ENCODE measurements at places on chromosomes 2 and 18.
A peak's percentile ranks its signal among the peaks of the same experiment; 100 is the strongest.

DNA sequence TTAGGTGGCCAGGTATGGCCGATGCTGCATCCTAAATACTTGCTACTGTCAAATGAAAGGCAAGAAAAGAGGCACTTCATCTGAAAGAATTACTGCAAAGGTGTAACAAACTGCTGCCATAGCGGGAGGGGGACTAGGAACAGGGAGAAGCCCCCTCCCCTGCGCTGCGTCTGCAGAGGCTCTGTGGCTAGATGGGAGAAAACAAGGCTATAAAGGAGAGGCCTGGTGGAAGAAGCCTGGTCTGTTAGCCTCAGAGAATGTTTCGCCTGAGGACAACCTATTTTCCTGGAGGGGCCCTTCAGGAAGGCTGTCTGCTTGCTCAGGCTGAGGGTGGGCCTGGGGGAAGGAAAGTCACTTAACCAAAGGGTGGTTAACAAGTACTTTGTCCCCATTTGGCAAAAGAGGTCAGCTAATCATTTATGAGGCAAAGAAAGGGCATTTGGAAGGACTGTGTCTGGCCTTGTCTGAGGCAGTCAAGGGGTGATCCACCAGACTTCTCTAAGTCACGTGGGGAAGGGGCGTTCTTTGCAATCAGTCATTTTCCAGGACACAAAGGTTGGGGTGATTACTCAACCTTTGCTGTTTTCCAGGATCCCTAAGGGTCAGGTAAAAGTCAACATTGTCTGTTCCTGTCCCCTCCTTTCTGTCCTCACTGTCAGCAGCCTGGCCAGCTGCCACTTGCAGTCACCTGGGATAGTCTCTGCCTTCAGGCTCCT lies 103.0 kb upstream of the TMEM200C start:
- peak; percentile 53 for DNase-seq

DNA sequence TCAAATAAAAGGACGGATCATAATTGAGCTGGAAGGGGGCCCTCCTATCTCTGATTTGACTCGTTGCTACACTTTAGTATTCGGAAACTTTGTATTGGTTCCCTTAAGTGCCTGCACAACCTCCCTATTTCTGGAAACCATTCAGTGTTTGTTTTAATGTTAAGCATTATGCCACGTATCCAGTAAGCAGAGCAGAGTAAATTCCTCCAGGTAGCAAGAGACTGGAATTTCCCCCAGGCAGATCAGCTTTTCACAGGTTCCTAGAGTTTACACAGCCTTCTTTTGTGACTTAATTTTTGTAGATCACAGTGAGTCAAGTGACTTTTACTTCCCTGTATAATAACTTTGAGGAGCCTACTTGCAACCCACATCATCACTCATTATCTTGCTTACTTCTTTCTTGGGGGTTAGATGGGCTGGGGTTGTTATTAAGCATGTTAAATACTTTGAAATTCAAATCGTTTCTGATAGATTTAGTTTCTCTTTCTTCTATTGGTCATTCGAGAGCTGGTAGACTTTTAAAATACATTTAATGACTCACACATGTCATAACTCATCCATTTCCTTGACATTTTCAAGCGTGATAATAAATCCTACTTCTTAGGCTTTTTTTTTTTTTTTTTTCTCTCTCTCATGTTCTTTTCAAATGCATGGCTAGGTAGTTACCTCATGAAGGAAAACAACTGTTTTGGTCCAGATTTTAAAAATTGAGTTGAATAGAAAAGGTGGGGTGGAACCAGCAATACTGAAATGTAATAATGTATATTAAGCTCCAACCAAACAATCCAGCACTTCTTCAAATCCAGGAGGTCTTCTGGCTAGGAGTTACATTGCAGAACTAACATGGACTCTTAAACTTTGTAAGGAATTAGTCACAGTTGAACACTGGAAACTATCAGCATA lies 219.3 kb downstream of the NEDD4L start:
- DNase-seq = no peak

- no peak for DNase-seq
Observed at GRCh38 chr2:158135096-158135495, 33.4 kb downstream of the UPP2 start.

DNA sequence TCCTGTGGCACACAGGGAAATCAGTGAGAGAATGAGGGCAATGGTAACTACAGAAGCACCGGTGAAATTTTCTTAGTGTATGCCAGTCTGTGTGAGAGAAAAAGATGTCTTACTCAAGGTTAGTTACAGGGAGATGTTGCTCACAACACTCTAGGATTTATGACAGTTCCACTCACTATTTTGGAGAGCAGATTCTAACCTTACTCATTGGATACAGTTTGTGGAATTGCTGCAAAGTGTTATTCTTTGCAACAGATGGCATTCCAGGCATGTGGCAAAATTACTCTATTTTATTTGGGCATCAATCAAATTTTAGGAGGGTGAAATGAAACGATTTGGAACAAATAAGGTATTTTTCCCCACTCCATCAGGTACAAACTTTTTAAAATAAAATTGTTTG lies 449.1 kb downstream of the PIK3C3 start:
- no peak for DNase-seq

DNA sequence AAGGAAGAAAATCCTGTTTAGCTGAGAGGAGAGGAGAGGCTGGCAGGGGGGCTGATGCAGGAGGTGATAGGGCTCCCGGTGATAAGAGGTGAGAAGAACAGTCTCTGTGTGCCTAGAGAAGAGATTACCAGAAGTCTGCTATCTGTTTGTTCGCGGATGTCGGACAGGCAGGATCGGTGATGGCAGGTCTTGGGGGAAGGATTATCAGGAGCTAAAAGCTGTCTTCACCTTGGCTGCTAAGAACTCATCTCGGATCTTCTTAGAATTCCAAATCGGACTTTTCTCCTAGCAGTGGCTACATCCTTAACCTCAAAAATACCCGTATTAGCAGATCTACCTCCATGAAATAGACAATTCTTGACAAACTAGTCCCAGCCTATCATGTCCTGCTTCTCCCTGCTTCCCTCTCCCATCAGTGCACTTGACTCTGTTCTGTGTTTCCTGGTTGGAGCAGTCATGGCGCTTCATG lies 282.1 kb upstream of the TRIB2 start:
- DNase-seq = no peak

- no peak for DNase-seq
Observed at GRCh38 chr2:735670-736218, 58.5 kb upstream of the TMEM18 start.

GRCh38 chr2:35080231-35080910 lies 1275.2 kb upstream of the CRIM1 start:
- no peak for DNase-seq

All from liver (tissue), 10 donors.